ENCODE measurements at places on chromosomes 16 and 17. TPM values are rescaled to one million over a fixed set of nuclear protein-coding genes. Genes with fewer than 3 reads are reported as not detected.

- DNase-seq: no peak
These were observed 120.5 kb downstream of the CCT6B start for GRCh38 chr17:34840750-34841149.

- peak; percentile 51 for DNase-seq
These were observed 31.9 kb downstream of the ARHGAP23 start for GRCh38 chr17:38460082-38460715.

PIMREG gene
- 15.4 TPM for polyA plus RNA-seq

DNA sequence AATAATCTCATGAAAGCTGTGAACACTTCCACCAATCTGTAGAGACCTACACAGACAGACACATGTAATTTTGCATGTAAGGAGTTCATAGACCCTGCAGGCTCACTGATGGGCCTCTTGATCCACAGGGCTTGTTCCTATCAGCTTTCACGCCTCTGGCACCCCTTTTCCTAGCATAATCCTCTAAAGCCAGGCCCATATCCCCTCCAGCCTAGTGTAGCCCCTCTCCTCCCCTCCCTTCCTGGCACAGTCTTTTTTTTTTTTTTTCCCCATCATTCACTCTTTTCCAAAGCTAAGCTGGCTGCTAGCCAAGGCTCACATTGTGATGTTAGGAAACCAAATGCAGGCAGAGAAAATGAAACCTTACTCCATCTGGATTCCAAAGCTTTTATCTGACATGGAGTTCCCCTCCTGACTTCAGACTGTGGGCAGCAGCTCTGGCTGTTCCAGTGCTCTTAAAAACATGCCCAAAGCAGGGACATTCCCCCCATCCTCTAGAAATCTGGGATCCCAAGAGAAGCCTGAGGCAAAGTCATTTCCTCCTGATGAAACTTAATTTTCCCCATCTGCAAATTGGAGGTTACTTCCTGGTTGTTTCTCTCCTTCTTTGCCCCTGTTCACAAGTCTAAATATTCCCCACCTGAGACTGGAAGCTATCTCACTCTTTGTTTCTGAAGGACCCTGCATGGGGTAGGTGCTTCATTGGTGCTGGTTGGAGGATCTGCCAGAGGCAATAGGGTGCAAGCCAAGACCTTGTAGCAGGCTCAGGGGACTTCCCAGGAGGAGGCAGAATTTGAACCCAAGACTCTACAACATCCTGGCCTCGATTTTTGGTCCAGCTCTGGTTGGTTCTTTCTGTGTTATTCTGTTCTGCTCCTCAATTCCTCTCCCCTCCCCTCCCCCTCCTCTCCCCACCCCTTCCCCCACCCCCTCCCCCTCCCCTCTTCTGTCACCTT lies 9.9 kb upstream of the CCL5 start:
- DNase-seq: no peak

- DNase-seq: no peak
These were observed 13.1 kb downstream of the GRIN2C start for GRCh38 chr17:74846621-74847020.

- no peak for DNase-seq
These were observed 252.3 kb downstream of the C16orf95 start for GRCh38 chr16:87064731-87065445.

SMCR8 gene
- 4.3 TPM for polyA plus RNA-seq

CYB5D1 gene
- 7.5 TPM for polyA plus RNA-seq

GRCh38 chr16:87368029-87368770 lies 15.4 kb downstream of the FBXO31 start:
- no peak for DNase-seq

NHLRC4 gene
- polyA plus RNA-seq: 3.7 TPM

GRCh38 chr17:60598001-60598736 lies 1.8 kb upstream of the PPM1D start:
- DNase-seq: no peak

CLTC gene
- polyA plus RNA-seq: 115 TPM

DNA sequence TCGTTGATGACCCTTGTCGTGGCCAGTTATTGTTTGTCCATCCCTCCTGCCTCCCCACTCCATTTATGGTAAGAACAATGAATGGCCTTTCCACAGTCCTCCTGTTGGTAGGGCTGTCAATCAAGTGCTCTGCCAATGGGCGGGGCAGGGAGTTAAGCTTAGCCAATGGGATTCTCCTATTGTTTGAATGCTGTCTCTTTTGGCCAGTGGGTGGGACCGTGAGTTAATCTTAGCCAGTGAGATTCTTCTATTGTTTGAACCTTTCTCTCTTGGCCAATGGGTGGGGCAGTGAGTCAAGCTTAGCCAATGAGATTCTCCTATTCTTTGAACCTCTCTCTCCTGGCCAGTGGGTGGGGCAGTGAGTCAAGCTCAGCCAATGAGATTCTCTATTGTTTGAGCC lies 85.4 kb downstream of the IRX3 start:
- DNase-seq: no peak

GRCh38 chr17:37829592-37830123 lies 84.8 kb upstream of the HNF1B start:
- DNase-seq: no peak

- DNase-seq: peak; percentile 79
These were observed 30.1 kb downstream of the CHP2 start for GRCh38 chr16:23784811-23785447.

GRCh38 chr17:56528696-56529095 lies 64.8 kb upstream of the NOG start:
- DNase-seq: no peak

DNA sequence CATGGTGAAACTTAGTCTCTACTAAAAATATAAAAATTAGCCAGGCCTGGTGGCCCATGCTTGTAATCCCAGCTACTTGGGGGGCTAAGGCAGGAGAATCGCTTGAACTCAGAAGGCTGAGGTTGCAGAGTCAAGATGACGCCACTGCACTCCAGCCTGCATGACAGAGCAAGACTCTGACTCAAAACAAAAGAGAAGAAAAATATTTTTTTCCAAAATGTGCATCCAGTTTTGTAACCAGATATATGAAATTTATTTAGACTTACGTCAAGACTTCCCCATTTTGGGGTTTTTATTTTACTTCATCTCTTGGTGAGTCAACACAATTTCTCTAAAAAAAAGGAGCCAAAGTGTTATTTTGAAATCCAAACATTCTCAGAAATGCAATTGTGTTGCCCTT lies 5.5 kb upstream of the TM4SF5 start:
- DNase-seq: no peak

DNA sequence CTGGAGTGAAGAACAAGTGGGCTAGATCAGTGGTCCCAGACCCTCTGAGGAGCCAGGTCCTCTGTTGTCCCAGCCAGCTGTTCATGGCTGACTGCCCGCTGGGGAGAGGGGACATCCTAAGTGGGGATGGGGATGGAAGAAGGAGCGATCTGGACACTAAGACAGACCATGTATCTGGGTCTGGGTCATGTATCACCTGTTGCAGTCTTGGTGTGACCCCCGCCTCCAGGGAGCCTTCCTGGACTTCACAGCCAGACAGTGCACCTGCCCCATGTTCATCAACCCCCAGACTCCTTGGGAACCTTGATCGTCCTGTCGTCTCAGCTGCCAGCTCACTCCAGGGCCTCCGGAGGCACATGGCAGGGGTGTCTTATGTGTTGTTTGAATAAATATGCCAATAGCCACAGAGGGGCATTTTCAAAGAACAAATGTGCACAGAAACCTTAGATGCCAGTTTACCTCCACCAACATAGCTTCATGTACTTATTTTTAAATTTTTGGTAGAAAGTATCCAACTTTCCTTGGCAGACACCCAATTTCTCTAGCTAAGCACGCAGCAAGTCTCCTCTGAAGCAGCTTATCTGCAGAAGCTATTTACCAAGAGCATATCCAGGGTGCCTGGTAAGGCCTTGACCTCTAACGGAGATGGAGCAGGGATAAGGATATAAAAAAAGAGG lies 43.2 kb downstream of the CRISPLD2 start:
- DNase-seq: no peak

DNA sequence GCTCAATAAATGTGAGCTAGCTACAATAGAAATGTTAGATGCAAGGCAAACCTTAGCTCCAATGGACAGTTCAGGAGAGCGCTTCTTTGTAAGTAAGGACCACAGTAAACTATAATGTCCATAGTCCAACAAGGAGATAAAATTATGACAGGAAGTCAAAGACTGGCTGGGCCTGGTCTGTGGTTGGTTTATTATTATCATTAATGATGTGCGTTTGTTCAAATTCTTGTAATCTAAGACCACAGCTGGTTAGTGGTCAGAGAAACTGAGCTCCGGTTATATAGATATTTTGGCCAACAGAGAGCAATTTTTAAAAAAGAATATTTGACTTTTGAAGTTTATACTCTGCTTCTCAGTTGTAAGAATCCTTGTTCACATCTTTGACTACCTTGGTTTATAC lies 4.7 kb upstream of the CMTM2 start:
- no peak for DNase-seq

DNA sequence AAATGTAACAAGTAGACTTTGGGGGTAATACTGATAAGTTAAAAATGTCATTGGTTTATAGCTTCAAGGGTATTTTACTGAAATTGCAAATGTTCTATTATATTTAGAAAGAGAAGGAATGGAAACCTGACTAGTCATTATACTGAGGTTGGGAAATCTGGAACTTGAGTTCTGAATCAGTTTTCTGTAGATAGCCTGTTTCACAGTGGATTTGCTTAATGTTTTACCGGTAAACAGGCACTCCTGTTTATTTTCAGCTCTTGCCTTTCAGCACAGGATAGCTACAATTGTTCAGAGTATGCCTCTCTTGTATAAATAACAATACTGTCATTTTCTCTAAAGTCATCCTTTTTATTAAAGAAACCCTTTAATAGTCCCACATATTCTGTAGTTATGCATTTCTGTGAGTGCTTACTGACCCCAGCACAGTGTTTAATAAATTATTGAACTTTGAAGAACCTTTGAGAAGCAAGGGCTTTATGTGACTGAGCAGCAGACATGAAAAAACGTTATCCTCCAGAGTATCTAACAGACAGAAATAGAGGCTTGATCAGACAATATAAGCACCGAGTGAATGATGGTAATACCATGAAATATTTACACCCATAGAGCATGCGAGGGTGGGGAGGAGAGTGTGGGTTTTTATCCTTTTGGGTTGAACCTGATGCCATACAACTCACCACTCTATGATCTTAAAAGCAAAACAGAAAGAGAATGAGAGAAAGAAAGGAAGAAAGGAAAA lies 58.2 kb downstream of the FTO start:
- DNase-seq: no peak

GRCh38 chr17:44283344-44284023 lies 15.5 kb upstream of the SLC4A1 start:
- DNase-seq: peak; percentile 68

DNA sequence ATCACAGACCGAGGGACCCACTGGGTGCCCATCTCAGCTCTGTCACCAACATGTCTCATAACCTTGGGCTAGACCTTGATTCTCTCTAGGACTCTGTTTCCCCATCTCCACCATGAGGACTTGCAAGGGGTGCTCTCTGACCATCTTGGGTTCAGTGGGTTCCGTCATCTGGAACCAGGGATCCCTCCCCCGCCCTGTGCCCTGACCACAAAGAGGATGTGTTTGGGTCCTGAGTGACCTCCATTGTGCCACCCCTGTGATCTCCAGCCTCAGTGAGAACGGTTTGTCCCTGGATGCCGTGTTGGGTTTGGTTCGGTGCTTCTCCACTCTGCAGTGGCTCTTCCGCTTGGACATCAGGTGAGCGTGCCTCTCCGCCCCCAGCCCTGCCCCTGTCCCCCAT lies 49.1 kb upstream of the CPNE2 start:
- DNase-seq: no peak

CIBAR2 gene
- not detected for polyA plus RNA-seq

DNA sequence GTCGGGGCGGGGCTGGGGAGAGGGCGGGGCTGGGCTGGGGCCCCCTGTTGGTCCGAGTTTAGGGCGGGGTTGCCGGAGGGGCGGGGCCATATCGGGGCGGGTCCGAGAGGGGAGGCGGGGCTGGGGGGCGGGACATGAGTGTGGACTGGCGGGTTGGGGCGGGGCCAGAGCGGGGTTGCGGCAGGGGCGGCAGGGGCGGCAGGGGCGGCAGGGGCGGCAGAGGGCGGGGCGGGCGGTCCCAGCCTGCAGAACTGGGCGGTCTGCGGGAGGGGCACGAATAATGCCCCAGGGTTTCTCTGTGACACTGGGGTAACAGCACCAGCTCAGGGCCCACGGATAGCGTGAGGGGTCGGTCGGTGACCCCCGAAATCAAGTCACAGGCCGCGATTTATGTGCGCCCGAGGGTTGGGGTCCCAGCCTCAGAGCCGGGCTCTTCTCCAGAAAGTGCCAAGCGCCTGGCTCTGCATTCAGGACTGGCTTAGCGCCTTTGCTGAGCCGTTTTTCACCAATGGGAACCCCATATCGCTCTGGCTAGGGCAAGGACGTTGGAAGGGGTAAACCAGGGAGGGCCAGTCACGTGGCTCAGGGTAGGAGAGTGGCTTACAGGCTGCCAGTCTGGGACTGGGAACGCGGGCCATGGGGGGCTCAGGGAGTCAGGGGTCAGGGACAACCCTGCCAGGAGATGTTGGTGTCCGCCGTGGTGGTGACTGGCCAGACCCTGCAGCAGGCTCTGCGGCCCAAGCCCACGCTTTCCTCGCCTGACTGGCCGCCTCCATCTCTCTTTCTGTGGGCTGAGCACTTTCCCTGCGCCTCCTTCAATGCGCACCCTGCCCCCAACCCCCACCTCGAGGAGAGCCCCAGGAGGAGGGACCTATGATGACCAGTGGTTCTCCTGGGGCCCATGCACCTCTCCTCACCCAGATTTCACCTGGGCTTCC lies 1.2 kb upstream of the METTL26 start:
- DNase-seq: peak; percentile 100

DNA sequence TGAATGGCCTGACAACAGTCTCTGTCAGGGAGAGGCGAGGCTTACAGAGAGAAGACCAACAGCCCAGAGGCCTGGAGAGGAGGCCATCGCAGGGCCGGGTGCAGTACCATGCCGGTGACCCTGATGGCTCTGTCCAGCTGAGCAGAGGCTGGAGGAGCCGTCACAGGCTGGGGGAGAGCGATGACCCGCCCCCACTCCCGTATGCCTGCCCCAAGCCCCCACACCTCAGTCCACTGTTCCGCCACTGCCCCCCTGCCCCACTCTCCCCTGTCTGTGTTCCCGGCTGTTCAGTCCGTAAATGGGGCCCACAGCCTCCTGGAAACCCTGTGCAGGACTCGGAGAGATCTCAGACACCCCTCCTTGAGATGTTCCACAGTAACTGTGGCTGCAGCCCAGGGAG lies 12.8 kb upstream of the FAM83G start:
- no peak for DNase-seq

SLX1B gene
- 41.7 TPM for polyA plus RNA-seq

DNA sequence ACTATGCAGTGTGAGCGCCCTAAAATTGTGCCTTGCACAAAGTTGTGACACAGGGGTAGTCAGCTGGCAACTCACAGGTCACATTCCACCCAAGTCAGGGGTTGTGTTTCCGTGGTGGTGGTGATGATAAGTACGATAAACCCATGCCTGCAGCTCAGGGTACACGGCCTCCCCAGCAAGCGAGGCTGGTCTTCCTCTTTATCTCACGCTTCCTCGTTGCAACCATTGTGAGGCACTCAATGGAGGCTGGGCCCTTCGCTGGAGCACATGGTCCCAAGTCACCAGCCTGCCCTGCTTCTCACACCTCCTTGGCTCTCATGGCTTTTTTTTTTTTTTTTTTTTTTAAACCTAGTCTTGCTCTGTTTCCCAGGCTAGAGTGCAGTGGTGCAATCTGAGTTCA lies 307.5 kb downstream of the CPPED1 start:
- DNase-seq: peak; percentile 5

- DNase-seq: peak; percentile 63
These were observed 9.4 kb downstream of the C16orf89 start for GRCh38 chr16:5056352-5056751.
